ENCODE measurements at places on chromosomes 2 and 18.

- no peak for DNase-seq
Measured at GRCh38 chr2:101114815-101115214, 36.4 kb downstream of the TBC1D8 start.

DNA sequence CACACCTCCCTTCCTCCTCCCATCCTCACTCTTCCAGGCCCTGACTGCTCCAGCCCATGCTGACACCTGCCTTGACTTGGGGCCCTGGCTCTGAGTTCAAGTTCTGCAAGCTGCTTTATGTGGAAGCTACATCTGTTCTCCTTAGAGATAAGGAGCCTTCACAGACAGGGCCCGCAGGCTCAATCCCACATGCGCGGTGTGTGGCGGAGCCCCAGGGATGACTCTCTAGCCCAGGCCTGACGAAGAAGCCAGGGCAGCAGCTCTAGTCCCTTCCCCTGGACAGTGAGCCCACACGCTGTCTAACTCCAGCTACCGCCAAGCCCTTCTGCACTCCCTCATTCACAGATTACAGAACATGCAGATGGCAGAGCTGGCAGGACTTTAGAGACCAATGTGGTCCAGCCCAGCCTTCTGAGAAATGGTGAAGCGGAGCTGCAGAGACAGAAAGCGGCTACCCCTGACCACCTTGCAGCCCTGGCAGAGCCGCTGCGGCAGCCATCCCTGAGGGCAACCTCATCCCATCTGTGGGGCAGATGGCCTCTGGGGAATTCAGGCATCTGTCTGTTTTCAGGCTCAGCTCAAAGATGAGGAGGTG is 304.3 kb downstream of the CELF4 start:
- no peak for DNase-seq

DNA sequence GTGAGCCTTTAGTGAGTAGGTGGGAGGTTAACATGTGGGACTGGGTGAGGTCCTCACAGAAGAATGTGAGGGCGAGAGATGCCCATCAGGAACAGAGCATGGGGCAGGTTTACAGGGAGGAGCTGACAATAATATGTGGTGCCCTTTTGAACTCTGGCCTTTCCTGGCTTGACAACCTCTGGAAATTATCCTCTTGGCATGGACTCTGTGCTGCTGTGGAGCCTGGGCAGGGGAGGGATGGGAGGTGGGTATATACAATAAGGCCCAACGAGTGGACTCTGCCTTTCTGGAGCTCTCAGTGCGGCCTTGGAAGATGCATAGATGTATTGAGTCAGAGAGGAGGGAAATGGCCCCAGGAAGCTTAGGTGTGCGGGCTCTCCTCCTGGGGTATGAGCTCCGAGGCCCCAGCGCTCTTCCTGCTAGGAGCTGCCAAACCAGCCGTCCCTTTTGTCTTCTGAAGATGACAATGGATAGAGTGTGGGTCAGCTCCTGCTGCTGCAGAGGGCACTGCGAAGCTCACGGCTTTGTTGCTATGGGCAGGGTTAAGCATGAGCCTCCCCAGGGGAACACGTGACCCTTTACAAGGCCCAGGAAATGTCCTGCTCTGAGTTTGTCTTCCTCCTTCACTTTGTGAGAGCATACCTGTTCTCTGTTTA is 8.7 kb upstream of the PSD4 start:
- no peak for DNase-seq

- no peak for DNase-seq
Measured at GRCh38 chr2:239295377-239296019, 105.3 kb downstream of the HDAC4 start.

DNA sequence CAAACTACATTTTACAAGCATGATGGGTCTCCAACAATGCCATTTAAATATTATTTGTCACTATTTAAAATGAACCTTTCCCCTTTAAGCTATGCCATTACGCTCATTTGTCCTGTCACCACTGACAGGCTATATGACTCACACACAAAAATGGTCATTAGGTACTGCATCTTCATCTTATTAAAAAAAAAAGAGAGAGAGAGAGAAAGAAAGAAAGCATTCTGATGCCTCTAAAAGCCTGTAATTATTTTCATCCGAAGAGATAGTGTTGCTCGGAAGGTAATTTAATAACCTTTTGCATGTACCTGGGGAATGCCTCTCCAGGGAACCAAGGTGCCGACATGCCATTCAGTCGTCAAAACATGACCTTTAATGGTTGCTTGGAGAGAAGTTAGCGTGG is 226.7 kb downstream of the ARHGAP15 start:
- no peak for DNase-seq

- DNase-seq = no peak
Measured at GRCh38 chr2:92072461-92073035, 2798.7 kb upstream of the TEKT4 start.

DNA sequence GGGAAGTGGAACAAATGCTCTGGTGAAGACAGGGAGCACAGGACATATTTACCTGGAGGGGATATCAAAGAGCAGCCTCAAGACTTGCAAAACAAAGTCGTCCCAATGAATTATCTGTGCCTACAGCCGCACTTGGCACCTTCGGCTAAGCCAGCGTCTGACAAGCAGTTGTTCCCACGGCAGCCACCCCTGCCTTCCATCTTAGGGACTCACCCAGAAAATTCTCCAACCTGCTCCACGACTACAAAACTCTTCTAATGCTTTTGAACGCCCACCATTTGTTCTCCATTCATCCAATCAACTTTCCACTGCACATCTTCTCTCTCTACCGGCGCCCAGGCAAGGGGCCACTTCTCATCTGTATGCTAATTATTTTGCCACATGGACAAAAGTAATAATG is 7.0 kb downstream of the MYT1L start:
- no peak for DNase-seq

GRCh38 chr2:191693778-191694177 is 15.8 kb downstream of the NABP1 start:
- no peak for DNase-seq

Data from CD4-positive, alpha-beta T cell treated with Interferon alpha-2 for 1 hour (primary cell).